ENCODE measurements at places on chromosomes 4 and X.
A peak's percentile ranks its signal among the peaks of the same experiment; 100 is the strongest.

- DNase-seq = no peak
Observed at GRCh38 chrX:134868771-134869495, 121.9 kb upstream of the SMIM10 start.

DNA sequence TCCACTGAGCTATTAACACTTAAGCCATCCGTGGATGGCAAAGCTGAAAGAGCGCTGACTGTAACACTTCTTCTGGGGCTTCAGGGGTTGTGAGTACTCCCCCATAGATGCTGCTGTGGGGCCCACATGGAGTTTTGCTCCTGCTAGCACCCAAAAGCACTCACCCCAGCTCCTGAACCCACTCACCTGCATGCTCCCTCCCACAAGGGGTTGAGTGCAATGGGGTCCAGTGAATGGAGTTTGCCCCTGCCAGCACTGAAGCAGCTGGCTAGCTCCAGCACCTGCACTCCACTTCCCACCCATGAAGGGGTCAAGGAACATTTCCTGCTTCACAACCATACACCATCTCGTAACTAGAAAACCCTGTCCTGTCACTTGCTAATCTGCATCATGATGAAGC is 78.9 kb downstream of the IL21 start:
- DNase-seq = no peak

GRCh38 chr4:10011277-10011676 is 10.0 kb downstream of the SLC2A9 start:
- DNase-seq = no peak

DNA sequence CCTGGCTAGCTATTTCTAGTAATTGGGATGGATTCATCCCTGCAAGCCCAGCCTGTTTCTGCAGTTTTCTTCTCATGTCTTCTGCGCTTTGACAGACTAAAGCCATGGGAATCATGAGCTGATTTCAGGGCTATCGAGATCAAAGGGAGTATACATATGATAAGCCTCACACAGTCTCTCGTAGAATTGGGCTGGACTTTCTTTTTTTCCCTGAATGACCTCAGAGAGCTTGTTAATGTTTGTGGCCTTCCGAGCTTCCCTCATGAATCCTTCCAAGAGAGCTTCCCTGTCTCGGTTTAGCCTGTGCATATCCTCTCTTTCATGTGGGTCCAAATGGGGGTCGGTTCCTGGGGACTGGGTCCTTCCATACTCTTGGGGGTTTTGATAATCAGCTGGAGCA is 130.3 kb downstream of the ADRA2C start:
- DNase-seq = no peak

DNA sequence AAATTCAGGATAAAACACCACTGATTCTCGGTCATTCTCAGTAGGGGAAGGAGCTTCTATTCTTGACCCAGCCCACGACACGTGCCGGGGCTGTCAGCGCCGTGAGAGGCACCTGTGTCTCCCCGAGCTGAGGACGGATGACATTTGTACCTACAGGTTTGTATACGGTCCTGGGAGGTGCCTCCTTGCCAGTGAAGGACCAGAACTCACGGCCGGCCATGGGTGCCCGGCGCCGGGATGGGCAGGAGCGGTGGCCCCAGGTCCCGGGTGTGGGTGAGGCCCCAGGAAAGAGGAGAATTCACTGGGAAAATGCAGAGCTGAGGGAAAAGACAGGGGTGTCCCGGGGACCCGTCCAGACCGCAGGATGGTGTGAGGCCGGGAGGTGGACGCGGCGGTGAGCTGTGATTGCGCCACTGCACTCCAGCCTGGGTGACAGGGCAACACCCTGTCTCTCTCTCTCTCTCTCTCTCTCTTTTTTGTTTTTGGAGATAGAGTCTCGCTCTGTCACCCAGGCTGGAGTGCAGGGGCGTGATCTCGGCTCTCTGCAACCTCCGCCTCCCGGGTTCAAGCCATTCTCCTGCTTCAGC is 48.9 kb upstream of the PPP2R3B start:
- no peak for DNase-seq

- DNase-seq = no peak
Observed at GRCh38 chr4:159048166-159048886, 54.6 kb upstream of the RAPGEF2 start.

DNA sequence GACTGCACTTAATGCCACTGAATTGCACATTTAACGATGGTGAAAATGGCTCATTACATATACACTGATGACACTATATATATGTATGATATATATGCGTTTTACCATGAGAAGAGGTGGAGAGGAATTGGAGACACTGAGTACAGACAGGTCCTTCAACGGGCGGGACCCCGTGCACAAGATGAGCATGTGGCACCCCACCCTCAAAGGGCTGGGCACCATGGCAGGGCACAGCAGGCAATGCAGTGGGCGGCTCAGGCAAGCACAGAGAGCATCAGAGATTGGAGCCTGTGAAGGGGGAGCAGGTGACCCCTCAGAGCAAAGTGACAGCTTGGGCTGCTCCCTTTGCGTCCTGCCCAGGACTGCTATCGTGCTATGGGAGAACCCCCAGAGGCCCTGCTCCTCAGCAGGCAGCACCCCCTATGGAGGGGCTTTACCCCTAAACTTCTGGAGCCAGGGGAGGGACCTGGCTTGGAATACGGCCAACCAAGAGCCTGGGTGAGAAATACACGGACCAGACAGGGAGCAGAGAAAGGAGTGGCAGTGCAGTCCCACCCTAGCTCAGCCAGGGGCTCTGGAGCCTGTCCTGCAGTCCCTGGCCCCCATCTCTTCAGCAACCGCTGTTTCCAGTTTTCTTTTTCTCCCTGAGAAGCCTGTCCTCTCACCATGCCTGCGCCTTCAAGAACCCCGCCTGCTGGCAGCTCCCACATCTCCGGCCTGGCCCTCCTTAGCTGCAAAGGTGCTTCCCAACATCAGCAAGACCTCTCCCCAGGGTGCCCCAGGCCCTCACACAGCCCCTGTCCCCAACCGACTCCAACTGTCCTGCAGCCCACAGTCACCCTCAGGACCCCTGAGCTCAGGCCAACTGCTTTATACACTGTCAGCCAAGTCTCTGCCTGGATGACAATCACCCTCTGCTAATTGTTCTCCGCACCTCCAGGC is 10.5 kb downstream of the SLC6A8 start:
- no peak for DNase-seq

GRCh38 chr4:84167564-84167963 is 331.5 kb downstream of the NKX6-1 start:
- no peak for DNase-seq

- DNase-seq = no peak
Observed at GRCh38 chrX:10159145-10159468, 2.3 kb downstream of the CLCN4 start.

- no peak for DNase-seq
Observed at GRCh38 chr4:116665716-116666115, 419.7 kb downstream of the TRAM1L1 start.

GRCh38 chr4:189804894-189805293 is 135.8 kb upstream of the FRG1 start:
- DNase-seq = no peak

GRCh38 chr4:37487668-37488067 is 198.5 kb downstream of the RELL1 start:
- no peak for DNase-seq

GRCh38 chr4:104457308-104457981 is 37.2 kb downstream of the CXXC4 start:
- no peak for DNase-seq

DNA sequence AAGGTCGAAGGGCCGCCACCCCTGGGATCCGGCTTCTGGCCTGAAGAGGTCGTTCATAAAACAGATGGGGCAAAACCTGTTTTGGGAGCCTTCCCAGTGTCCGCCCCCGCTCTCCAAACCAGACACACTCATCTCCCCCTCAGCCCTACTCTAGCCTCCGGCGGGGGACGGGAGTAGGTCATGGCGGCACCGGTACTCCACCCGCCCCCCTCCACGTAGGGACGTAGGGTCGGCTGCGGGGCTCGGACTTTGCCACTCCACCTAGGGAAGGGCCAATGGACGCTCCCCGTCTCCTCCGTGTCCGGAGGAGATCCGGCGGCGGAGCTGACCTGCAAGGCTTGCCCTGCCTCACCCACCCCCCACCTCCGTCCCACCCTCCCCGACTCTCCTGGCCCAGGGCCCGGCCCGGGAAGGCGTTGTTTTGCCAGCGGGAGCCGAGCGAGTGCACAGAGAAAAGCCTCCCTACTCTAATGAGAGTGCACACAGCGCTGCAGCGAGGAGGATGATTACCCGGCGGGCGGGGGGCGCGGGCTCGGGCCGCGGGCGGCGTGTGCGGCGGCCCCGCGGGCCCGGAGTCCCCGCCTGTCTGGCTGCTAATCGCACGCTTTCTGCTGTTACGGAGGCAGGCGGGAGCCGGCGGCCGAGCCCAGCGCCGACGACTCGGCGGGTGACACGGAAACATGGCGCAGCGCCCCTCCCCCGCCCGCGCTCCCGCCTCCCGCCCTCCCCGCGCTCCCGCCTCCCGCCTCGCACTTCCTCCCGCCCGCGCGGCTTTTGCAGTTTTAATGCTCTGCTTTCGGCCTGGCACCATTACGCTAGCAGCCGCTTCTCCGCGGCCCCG is 8.3 kb upstream of the BCOR start:
- peak; percentile 76 for DNase-seq

DNA sequence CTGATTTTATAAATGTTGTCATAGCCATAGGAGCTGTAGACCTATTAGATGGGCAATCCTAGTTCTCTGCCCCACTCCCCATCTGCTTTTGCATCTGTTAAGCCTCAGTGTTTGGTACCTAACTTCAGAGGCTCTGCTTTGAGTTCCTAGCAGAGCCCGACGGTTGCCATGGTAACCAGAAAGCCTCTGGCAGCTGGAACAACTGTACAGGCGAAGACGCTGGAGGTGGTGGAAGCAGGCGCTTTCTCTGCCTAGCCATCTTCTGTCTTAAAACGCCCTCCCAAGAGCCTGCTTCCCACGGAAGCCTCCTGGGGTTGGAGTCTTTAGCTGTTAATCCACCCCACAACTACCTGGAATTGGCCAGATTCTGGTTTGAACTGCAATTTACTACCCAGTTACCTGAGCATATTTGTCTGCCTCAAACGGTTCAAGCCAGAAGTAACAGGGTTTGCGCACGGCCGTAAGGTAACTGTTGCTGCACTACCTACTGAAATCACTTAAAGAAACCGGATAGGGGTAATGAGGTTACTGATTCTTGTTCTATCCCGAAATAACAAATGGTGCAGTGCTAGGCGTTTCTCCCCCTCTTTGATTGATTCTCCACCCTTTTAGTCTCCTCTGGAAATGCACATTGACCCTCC is 1.0 kb upstream of the GABRG1 start:
- DNase-seq = no peak

GRCh38 chrX:131840799-131841495 is 182.2 kb upstream of the STK26 start:
- DNase-seq = no peak

- no peak for DNase-seq
Observed at GRCh38 chr4:12884846-12885796, 599.0 kb downstream of the RAB28 start.

DNA sequence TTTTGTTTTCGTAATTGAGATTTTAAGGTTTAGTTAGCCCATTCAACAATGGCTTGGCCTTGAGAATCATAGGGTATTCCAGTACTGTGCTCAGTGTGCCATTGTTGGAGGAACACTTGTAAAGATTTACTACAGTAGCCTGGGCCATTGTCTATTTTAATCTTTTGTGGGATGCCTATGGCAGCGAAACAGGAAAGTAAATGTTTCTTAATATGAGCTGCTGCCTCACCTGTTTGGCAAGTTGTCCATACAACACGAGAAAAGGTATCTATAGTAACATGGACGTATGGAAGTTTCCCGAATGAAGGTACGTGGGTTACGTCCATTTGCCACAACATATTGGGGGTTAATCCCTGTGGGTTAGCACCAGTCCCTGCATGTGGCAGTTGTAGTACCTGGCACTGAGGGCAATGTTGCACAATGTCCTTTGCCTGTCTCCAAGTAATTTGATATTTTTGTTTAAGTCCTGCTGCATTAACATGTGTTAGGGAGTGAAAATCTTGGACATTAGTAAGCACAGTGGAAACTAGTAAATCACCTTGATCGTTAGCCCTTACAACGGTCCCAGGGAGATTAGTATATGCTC is 38.6 kb upstream of the AADAT start:
- DNase-seq = no peak

GRCh38 chrX:141469469-141469868 is 115.1 kb downstream of the SPANXA1 start:
- no peak for DNase-seq

DNA sequence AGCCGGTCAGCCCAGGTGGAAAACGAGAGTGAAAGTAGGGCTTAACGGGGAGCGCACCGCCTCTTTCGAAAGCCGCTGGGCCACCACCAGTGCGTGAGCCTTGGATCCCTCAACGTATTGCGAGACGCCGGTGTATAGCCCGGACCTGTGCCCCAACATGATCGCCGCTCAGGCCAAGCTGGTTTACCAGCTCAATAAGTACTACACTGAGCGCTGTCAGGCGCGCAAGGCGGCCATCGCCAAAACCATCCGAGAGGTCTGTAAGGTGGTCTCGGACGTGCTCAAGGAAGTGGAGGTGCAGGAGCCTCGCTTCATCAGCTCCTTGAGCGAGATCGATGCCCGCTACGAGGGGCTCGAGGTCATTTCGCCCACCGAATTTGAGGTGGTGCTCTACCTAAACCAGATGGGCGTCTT is 929 bp downstream of the MAB21L2 start:
- DNase-seq = no peak

DNA sequence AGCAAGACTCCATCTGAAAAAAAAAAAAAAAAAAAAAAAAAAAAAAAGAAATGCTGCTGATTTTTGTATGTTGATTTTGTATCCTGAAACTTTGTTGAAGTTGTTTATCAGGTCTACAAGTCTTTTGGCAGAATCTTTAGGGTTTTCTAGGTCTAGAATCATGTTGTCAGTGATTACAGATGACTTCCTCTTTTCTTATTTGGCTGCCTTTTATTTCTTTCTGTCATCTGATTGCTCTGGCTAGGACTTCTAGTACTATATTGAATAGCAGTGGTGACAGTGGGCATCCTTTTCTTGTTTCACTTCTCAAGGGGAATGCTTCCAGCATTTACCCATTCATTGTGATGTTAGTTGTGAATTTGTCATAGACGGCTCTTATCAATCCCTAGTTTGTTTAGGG is 334.4 kb downstream of the SPRY1 start:
- DNase-seq = no peak

DNA sequence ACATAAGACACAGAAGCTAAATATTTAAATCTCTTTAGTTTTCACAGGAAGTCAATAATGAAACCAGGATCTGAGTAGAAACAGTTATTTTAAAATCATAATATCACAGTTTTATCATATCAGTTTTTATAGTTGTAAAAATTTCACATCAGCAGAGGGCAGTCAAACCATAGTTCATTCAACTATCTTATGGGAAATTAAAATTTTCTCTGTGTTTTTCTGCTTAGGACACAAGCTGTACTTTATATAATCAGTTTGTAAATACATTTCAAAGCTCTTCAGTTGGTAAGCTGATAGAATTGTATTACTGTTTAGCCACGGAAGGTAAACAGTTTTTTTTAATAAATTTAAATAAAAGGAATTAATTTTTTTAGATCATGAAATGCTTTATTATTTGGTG is 204.8 kb upstream of the NUDT6 start:
- no peak for DNase-seq

GRCh38 chr4:91936311-91936710 is 367.5 kb upstream of the GRID2 start:
- DNase-seq = no peak

All from stimulated activated effector memory CD8-positive, alpha-beta T cell treated with anti-CD3 and anti-CD28 coated beads, Interleukin-12 subunit alpha, Interleukin-12 subunit beta, amount 100 ng/mL, for 72 hours (primary cell).